ENCODE measurements at places on chromosomes 2 and 18.

GRCh38 chr2:98454073-98454472 lies 9.4 kb downstream of the INPP4A start:
- no peak for DNase-seq

DNA sequence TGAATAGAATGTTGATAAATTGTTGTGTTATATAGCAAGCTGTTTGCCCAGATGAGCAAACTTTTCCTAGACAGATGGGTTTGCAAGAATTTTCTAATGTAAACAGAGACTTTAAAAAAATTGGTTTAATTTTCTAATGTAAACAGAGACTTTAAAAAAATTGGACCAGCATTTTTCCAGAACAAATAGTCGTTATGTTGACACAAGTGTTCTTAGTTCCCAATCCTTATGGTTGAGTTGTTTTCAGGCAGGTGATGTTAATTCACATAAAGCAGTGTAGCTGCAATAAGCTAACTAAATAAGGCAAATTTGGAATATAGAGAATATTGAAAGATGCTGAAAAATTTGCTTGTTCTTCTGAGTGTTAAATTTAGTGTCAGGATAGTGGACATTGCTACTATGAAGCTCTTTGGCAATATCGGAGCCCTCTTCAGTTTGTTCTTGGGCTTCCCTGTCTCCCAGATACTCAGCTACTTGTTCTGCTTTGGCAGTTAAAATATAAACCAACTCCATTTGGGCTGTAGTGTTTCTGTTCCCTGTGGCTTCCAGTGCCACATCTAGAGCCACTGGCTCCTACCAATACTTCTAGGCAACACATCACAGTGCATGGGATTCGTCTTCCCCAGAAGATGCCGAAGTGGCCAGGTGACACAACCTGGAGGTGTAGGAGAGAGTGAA lies 105.7 kb downstream of the DYNAP start:
- DNase-seq: no peak

GRCh38 chr2:187658952-187659525 lies 104.8 kb upstream of the TFPI start:
- no peak for DNase-seq

DNA sequence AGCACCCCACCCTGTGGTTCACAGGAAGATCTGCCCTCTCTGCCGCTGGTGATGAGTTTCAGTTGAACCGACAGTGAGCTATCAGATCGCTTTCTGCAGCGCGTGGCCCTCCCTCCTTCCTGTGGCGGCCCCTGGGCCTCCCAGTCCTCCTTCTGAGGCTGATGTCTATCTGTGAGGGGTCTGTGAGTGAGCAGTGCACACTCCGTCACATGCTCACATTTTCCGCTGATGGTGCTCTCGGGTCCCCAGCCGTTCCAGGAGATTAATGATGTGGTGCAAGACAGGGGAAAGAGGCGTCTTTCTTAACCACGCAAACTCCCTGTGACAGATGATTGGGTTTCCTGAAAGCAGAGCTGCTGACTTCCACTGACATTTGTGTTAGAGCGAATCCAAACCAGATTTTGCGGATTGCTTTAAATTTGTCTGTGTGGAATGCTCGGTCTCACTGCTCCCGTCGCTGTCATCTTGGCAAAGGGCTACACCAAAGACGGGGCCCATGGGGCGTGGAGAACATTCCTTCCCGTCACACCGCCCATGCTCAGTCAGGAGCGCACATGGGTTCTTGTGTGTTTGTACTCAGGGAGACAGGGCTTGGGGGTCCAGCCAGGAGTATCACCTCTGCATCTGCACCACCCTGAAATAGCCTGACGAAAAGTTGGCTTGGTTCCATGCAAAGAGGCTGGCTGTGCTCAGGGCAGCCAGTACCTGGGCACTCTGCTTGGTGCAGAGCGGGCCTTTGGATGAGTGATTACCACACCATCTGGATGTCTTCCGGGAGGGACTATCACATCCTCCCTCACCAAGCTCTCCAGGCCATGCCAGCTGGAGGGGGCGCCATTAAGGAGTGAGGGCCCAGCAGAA lies 154.7 kb upstream of the HS6ST1 start:
- DNase-seq: peak; percentile 76

- DNase-seq: no peak
Measured at GRCh38 chr2:212392544-212392943, 146.1 kb downstream of the ERBB4 start.

- DNase-seq: no peak
Measured at GRCh38 chr2:30218814-30219213, 12.5 kb upstream of the LBH start.

GRCh38 chr2:25165992-25166875 lies 2.1 kb downstream of the POMC start:
- no peak for DNase-seq

- DNase-seq: no peak
Measured at GRCh38 chr2:59567151-59567550, 986.3 kb downstream of the BCL11A start.

GRCh38 chr2:147860009-147860408 lies 15.2 kb downstream of the ACVR2A start:
- no peak for DNase-seq

- no peak for DNase-seq
Measured at GRCh38 chr18:38690626-38691025, 1125.0 kb upstream of the CELF4 start.

DNA sequence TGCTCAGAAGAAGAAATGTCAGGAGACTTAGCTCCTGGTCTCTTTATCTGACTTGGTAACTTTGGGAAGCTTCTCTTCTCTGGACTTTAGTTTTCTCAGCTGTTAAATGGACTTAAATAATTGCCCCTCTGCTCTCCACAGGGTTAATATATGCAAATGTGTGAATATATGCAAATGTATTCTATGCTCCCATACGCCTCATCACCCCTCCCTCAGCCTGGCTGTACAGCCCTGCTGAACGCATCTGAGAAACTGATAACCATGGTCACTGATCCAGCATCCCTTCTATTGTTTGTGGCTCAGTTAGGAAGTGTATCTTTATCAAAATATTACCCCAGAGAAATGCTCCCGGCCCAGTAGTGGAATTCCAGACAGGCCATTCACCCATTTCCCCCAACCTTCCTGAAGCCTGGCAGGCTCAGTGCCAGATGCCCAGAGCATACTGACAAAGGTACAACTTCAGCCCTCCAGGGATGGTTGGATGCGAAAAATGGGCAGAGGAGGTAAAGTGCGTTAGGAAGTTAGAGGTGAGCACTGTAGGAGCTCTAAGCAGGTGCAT lies 103.4 kb downstream of the DYSF start:
- no peak for DNase-seq

- no peak for DNase-seq
Measured at GRCh38 chr18:31274931-31275330, 43.0 kb upstream of the DSG1 start.
